Type B pancreatic cell (in vitro differentiated cells): ENCODE measurements at places on chromosomes 6 and 20. TPM values are rescaled to one million over a fixed set of nuclear protein-coding genes. Genes with fewer than 3 reads are reported as not detected.

The PDRG1 gene
- total RNA-seq = 24.3 and 24.7 TPM in 2 replicates

DNA sequence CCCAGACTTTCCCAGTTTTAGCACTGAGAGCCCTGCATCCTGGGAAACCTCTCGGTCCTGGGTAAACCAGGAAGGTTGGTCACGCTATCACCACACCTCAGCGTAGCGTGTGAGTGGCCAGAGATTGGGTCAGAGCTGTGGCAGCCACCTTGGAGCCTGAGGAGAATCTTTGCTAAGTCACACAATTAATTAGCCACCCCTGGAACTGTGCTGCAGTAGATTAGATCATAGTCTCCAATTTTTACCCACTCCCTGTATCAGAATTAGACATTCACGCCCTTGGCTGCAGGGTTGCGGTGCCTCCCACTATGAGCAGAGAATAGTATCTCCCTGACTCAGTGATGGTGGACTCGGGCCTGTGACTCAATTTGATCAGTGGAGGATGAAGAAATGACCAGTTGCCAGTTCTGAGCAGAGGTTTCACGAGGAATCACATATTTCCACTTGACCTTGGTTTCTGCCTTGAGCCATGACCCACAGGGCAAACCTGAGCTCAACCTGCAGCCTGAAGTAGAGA is 6.0 kb upstream of the PTGIS start:
- H3K27ac ChIP-seq = no peak overlapping the region
- no peaks in the 10 kb centered on the region for H3K36me3 ChIP-seq
- H3K4me1 ChIP-seq = peaks cover 21% of the 10 kb centered on the region
- DNase-seq = no peak
- peaks cover 23% of the 10 kb centered on the region for H3K27me3 ChIP-seq
- H3K4me3 ChIP-seq = no peak overlapping the region

The F13A1 gene
- 0.24 and 0.48 TPM in 2 replicates for total RNA-seq

The HCK gene
- not detected in 2 replicates for total RNA-seq

- peaks cover 8% of the 10 kb centered on the region for H3K27me3 ChIP-seq
- no peak overlapping the region for H3K4me3 ChIP-seq
- H3K27ac ChIP-seq = no peak overlapping the region
- no peaks in the 10 kb centered on the region for H3K4me1 ChIP-seq
Measured at GRCh38 chr6:120816794-120817193, 517.5 kb downstream of the TBC1D32 start.

DNA sequence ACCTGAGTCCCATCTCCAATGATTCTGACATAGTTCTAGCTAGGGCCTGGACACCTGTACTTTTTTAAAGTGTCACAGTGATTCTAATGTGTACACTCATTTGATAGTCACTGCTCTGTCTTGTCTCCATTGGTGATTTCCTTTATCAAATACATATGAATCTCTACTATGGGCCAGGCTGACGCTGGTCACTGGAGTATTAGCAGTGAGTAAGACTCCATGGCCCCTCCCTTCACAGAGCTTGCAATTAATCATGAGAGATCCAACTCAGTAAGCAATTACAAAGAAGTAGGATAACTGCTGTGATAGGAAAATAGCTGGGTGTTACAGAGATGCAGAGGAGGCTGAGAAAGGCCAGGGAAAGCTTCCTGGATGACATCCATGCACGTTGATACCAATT is 19.3 kb upstream of the SASH1 start:
- peaks cover 15% of the 10 kb centered on the region for H3K4me1 ChIP-seq
- no peak for DNase-seq
- peak overlapping the region; percentile 15 for H3K27ac ChIP-seq
- no peaks in the 10 kb centered on the region for H3K36me3 ChIP-seq

DNA sequence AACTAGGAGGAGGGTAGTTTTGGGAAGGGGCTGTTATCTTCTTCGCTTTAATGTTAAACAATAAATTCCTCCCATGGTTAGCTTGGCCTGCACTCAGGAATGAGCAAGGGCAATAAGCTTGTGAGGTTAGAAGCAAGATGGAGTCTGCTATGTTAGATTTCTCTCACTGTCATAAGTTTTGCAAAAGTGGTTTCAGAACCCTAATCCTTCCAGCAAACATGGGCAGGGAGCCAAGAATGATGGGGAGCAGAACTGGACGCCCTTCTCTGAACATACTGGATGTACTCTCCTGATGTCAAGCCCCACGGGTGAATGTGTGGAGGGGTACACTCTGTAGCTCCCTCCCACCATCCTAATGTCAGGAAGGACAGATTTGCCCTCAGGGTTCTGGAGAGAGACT is 22.3 kb downstream of the C6orf163 start:
- peaks cover 18% of the 10 kb centered on the region for H3K36me3 ChIP-seq
- no peak overlapping the region for H3K4me3 ChIP-seq
- DNase-seq = no peak
- H3K27me3 ChIP-seq = no peaks in the 10 kb centered on the region

- no peak overlapping the region for H3K4me3 ChIP-seq
- no peak for DNase-seq
- no peak overlapping the region for H3K27ac ChIP-seq
- H3K4me1 ChIP-seq = no peaks in the 10 kb centered on the region
- peaks cover 20% of the 10 kb centered on the region for H3K36me3 ChIP-seq
Measured at GRCh38 chr20:3275966-3276679, 37.1 kb upstream of the SLC4A11 start.

DNA sequence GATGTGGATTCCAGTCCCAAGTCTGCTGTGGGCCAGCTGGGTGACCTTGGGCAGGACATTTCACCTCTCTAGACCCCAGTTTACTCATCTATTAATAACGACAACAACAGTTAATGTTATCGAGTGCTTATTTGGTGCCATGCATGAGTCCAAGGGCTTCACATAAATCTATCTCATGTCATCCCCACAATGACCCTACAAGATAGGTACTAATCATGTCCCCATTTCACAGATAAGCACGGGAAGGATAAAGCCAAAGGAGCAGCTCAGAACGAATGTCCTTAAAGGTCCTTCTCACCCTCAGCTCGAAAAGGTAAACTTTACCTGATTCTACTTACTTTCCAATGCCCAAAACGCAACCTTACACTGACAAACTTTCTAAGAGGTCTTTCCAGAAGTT is 35.7 kb downstream of the TRAM2 start:
- peaks cover 45% of the 10 kb centered on the region for H3K4me1 ChIP-seq
- DNase-seq = no peak
- H3K4me3 ChIP-seq = no peak overlapping the region

The ZFP57 gene
- not detected in 2 replicates for total RNA-seq

The TBC1D22B gene
- total RNA-seq = 13.6 and 14.1 TPM in 2 replicates

The APOBEC2 gene
- total RNA-seq = 0.64 and 1.5 TPM in 2 replicates

GRCh38 chr6:137827411-137827940 is 39.6 kb upstream of the TNFAIP3 start:
- H3K27me3 ChIP-seq = no peaks in the 10 kb centered on the region
- peak overlapping the region; percentile 75 for H3K27ac ChIP-seq
- H3K4me1 ChIP-seq = peaks cover 14% of the 10 kb centered on the region
- no peak overlapping the region for H3K4me3 ChIP-seq

DNA sequence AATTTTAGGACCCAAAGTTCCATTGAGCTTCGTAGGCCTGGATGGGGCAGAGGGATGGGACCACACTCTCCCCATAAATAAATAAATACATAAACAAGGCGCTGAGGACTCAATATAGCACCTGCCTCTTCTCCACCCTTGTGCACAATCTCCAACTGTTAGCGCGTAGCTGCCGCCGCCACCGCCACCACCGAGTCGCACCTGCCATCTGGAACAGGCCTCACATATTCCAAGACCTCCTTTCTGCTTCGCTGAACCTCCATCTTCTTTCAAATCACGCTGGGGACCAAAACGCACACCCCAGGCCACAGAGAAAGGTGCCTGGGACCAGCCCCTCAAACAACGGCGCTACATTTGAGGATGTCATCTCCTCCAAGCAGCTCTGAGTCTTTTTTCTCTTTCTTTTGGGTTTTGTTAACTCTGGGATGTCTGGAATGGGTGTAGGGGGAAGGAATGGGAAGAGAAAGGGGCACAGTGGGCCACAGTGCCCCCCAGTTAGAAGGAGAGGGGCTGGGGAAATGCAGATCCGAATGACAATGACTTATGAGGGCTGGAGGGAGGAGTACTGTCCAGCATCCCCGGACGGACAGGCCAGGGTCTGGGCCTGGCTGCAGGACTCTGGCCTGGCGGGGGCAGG is 49.7 kb downstream of the NOL4L start:
- peak overlapping the region; percentile 53 for H3K4me3 ChIP-seq
- no peaks in the 10 kb centered on the region for H3K36me3 ChIP-seq
- peak overlapping the region; percentile 41 for H3K27ac ChIP-seq
- peaks cover 39% of the 10 kb centered on the region for H3K4me1 ChIP-seq
- H3K27me3 ChIP-seq = peaks cover 4% of the 10 kb centered on the region
- no peak for DNase-seq

- no peak overlapping the region for H3K27ac ChIP-seq
- no peak for DNase-seq
- no peaks in the 10 kb centered on the region for H3K27me3 ChIP-seq
- H3K36me3 ChIP-seq = peaks cover 36% of the 10 kb centered on the region
Measured at GRCh38 chr6:85580878-85581267, 12.8 kb downstream of the SNX14 start.

The CHRNA4 gene
- 1.8 and 9.1 TPM in 2 replicates for total RNA-seq

GRCh38 chr6:168132531-168133167 is 53.6 kb upstream of the FRMD1 start:
- peaks cover 19% of the 10 kb centered on the region for H3K27me3 ChIP-seq
- H3K36me3 ChIP-seq = no peaks in the 10 kb centered on the region
- DNase-seq = peak; percentile 68
- H3K4me1 ChIP-seq = peaks cover 12% of the 10 kb centered on the region

DNA sequence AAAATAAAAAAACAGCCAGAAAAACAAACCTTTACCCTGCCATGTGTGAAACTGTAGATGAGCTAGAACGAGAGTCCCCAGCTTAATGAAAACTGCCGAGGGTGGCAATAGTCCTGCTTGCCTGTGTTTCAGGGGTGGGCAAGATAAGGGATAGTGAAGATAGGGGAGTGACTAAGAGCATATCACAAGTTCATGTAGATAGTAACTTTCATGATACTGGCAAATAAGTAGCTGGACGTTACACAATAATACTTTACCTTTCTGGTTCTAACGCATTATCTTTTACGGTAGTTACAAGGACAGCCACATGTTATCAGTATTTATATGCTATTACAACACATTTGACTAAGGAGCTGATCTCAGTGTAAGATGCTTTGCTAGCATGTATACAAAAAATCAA is 9.3 kb upstream of the FBXO9 start:
- DNase-seq = no peak
- peaks cover 25% of the 10 kb centered on the region for H3K36me3 ChIP-seq
- H3K4me3 ChIP-seq = no peak overlapping the region
- H3K27ac ChIP-seq = peak overlapping the region; percentile 5

DNA sequence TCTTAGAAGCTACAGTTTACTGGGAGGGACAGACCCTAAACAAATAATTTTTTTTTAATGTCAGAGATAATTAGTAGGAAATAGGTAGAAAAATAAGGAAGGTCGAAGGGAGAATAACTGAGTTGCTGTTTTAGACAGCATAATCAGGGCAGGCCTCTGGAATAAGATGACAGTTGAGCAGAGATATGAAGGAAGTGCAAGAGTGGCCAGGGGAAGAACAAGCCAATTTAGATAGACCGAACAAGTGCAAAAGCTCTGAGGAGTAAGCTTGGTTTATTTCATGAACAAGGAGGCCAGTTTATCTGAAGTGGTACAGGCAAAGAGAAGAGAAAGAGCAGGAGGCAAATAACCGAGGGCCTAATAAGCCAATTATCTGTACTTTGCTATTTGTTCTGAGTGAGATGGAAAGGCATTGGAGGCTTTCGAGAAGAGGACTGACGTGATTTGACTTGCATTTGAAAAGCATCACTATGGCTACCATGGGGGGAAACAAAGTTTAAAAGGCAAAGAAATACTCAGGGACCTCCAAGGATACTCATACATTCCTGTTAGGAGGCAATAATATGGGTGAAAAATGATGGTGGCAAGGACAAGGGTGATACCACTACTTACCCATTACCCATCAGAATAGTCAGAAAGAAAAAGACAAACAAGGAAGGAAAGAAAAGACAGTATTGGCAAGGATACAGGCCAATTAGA is 19.7 kb downstream of the PROCR start:
- H3K36me3 ChIP-seq = no peaks in the 10 kb centered on the region
- H3K4me1 ChIP-seq = no peaks in the 10 kb centered on the region
- DNase-seq = peak; percentile 2
- no peaks in the 10 kb centered on the region for H3K27me3 ChIP-seq
- H3K4me3 ChIP-seq = no peak overlapping the region

- no peak overlapping the region for H3K27ac ChIP-seq
- no peak for DNase-seq
- H3K36me3 ChIP-seq = no peaks in the 10 kb centered on the region
- no peaks in the 10 kb centered on the region for H3K27me3 ChIP-seq
- H3K4me1 ChIP-seq = peaks cover 10% of the 10 kb centered on the region
Measured at GRCh38 chr20:47150403-47151152, 205.9 kb downstream of the ZMYND8 start.

GRCh38 chr6:27213544-27214125 is 33.9 kb upstream of the PRSS16 start:
- peak overlapping the region; percentile 97 for H3K27ac ChIP-seq
- H3K27me3 ChIP-seq = peaks cover 18% of the 10 kb centered on the region
- peak overlapping the region; percentile 92 for H3K4me3 ChIP-seq
- peaks cover 7% of the 10 kb centered on the region for H3K4me1 ChIP-seq
- no peaks in the 10 kb centered on the region for H3K36me3 ChIP-seq
- DNase-seq = no peak

The MRAP2 gene
- 0.74 and 1.4 TPM in 2 replicates for total RNA-seq
